ENCODE measurements at places on chromosomes 5 and 9.

- DNase-seq: no peak
Measured at GRCh38 chr9:92408747-92409478, 4.5 kb upstream of the OGN start.

DNA sequence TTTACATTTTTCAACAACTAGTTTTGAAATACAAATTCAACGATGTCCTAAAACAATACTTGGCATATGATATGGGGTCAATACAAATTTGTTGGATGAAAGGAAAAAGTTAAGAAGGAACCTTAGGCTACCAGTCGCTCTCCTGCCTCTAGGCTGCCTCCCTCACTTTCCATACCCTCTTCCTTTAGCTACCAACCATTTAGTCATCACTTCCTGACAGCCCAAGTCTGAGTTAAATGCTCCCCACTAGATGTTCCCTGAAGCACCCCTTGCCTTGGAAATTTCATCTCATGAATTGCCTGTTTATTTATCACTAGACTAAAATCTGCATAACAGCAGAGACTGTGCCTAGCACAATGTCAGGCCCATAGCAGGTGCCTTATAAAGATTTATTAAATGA lies 2.7 kb upstream of the LARS1 start:
- no peak for DNase-seq

DNA sequence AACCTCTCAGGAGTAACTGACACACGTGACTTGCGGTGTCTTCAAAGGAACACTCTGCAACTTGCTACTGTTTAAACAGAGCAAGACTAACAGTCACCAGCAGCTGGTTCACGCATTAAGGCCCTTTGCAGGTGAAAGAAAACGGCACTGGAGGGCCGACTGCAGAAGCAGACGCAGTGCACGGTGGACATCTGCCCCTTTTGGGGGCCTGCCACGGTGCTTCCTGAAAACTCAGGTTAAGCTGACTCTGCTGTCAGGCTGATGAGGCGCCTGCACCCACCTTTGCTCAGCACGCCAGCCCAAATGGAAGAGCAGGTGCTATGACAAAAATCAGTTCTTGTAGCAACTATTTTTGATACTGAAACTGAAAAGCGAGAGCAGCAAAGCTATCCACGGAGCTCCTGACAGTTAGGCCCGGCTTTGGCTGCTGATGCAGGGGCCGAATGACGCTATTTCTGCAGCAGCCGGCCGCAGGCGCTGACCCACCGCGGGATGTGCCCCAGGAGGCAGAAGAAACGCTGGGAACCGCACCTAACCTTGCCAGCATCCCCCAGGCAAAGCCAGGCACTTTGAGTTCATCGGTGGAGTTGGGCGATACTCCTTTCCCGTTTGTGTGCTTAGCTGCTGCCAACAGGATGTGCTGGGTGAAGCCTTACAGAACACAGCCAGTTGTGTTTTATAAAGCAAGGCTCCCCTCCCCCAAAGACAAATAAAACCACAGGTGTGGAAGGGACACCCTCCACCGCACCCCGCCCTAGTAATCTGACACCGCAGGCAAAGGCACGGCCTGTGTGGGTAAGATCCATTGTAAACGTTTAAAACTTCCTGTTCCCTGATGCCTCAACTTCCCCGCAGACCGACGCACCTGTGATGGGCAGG lies 21.1 kb upstream of the TERT start:
- peak; percentile 12 for DNase-seq

DNA sequence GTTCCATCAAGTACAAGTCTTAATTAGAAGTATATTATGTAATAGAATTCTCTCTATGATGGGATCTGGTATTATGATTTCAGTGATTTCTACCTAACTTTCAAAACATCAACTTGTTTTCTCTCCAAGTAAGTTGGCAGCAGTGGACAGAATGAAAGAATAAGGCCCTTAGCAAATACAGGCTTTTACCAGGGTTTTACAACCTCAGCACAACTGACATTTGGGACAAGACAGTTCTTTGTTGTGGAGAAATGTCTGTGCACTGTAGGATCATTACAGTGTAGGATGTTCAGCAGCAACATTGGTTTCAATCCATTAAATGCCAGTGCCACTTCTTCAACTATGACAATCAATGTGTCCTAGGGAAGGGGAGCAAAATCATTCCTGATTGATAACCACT lies 48.8 kb downstream of the MLANA start:
- no peak for DNase-seq

DNA sequence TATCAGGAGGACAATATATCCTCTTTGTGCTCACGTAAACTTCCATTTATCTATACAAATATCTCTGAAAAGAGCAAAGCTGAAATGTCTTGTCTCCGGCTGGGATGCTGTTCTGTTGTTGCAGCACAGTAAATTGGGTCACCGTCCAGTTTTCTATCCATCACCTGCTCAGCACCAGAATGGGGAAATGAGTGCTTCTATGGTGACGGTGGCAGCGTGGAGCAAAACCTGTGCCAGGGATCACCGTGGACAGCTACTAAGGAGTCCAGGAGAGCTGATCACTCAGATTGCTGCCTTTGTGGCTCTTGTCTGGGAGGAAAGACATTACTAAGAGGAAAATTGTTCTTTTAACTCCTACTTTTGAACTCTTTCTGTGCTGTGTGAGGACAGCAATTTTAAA lies 531.6 kb downstream of the PSAT1 start:
- DNase-seq: no peak

DNA sequence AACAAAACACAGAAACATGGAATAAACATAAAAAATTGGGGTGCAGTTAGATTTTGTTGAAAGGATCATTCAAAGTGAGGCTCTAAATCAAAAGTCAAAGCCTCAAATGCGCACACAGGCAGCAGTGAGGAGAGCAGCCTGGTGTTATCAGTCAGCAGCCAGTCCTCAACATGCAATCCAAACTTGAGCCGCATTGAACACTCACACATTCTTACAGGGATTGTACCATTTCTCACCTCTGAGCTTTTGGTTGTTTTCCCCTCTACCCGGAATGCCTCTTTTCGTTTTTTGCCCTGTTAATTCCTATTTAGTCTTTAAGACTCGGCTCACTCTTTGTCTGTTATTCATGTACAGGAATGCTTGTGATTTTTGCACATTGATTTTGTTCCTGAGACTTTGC lies 81.1 kb upstream of the PUM3 start:
- DNase-seq: no peak

DNA sequence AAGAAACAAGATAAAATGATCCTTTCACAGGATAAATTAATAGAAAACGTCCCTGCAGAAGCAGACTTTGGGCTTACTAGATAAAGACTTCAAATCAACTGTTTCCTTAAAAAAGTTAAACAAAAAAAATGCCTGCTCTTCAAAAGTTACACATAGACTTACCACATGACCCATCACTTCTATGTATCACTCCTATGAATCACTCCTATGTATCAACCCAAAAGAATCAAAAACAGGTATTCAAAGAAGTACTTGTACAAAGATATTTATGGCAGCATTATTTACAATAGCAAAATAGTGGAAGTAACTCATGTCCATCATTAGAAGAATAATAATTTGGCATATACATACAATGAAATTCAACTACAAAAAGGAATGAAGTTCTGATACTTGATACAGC lies 56.3 kb upstream of the PRDM9 start:
- DNase-seq: no peak

DNA sequence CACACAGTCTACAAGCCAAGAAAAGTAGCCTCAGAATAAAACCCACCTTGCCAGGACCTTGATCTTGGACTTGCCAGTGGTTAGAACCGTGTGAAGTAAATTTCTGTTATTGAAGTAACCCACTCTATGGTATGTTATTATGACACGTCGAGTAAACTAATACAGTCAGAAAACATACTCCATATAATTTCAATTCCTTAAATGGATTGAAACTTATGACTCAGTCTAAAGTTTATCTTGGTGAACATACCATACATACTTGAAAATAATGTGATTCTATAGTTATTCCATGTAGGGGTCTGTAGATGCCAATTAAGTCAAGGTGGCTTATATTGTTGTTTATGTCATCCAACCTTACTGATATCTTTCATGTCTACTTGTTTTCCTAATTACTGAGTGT lies 950.7 kb downstream of the TLE4 start:
- no peak for DNase-seq

DNA sequence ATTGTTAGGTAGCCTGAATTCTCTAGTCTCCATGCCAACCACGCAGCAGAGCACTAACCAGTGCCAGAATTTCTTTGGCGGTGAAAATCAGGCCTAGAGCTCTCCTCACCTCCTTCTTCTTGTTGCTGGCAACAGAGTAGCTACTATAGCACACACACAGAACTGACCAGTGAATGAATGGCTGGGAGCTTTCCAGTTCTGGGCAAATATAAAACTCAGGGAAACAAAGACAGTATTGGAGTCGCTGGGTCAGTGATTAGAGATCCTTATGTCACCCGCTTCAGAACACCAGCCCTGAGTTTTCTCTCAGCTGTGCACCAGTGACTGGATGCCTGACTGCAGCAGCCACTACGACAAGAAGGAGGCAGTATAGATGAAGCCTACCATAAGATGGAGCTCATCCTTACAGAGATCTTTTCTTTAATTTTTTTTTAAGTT lies 26.9 kb upstream of the FEM1C start:
- no peak for DNase-seq

GRCh38 chr5:3606121-3606831 lies 10.6 kb downstream of the IRX1 start:
- DNase-seq: no peak

- DNase-seq: no peak
Measured at GRCh38 chr5:15933259-15934207, 246.1 kb downstream of the MARCHF11 start.

DNA sequence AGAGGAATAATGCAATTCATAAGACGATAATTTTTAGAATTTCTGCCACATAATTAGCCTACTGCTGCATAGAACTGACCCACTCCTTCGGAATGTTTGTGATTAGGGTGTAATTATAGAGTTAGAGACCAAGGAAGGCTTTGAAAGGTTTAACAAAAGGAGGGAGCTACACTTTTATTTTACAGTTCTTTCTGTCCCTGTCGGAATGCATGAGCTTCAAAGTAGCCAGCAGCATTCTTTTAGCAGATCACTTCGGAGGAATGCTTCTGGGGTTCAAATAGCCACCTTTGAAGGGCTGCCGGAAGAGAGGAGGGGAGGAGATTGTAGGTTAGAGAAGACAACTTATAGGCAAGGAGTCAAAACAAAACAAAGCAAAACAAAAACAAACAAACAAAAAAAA lies 168.1 kb downstream of the GRIA1 start:
- DNase-seq: no peak

GRCh38 chr9:112140936-112141335 lies 34.2 kb downstream of the SUSD1 start:
- DNase-seq: no peak

DNA sequence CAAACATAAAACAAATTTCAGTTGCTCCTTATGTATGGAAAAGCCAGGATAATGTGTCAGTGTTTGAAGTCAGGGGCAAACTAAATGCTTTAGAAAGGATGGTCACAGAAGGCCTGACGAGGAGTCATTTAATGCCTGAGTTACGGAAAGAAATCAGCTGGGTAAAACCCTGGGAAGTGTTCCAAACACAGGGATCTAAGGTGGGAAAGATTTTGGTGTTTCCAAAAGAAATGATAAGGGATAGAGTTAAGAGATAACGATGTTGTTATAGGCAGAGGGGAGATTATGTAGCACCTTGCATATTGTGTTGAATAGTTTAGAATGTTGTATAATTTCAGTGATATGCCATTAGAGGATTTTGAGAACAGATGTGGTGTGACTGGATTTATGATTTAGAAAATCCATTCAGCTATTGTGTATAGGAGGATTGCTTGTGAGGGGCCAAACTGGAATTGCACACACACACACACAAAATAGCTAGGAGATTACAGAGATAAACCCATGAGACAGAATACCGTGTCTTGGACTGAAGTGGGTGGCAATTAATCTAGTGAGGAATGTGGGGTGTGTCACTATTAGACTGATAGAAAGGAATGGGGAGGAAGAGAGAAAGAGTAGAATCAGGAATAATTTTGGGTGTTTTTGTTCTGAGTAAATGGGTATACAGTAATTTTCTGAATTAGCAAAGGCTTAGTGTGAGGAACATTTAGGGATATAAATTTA lies 274.2 kb upstream of the DAB2 start:
- DNase-seq: no peak

DNA sequence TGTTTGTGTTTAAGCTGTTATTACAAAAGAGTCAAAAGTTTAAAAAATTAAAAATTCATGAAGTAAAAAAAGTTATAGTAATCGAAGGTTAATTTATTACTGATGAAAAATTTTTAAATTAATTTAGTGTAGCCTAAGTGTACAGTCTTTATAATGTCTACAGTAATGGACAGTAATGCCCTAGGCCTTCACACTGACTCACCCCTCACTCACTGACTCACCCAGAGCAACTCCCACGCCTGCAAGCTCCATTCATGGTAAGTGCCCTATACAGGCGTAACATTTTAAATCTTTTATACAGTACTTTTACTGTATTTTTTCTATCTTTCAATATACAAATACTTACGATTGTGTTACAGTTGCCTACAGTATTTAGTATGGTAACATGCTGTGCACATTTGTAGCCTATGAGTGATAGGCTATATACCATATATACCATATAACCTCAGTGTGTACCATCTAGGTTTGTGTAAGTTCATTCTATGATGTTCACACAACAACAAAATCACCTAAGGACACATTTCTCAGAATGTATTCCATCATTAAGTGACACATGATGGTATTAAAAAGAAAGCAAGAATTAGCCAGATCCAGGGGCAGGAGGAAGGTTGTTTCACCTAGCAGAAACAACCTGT lies 40.1 kb downstream of the DCAF10 start:
- no peak for DNase-seq

All from uterus (tissue), 4 donors.